ENCODE measurements at places on chromosomes 6 and 20.

- DNase-seq = no peak
Measured at GRCh38 chr20:64150756-64151632, 13.3 kb upstream of the MYT1 start.

DNA sequence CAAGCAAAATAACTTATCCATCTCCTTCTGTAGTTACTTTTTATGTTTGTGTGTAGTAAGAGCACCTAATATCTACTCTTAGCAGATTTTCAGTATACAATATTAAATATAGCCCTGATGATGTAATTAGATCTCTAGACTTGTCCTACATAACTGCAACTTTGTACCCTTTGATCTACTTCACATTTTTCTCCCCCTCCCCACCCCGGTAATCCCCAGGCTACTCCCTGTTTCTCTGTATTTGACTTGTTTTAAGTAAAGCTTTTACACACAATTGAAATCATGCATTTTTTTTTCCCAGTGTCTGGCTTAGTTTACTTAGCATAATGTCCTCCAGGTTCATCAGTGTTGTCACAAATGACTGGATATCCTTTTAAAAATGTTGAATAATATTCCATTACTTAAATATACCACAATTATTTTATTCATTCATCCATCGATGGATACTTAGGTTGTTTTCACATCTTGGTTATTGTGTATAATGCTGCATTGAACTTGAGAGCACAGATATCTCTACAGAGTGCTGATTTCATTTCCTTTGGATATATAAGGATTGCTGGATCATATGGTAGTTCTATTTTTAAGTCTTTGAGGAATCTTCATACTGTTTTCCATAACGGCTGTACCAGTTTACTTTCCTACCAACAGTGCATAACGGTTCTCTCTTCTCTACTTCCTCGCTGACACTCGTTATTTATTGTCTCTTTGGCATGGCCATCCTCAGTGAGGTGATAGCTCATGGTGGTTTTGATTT is 212.7 kb downstream of the CDKAL1 start:
- no peak for DNase-seq

GRCh38 chr6:106757722-106758467 is 128.5 kb downstream of the QRSL1 start:
- DNase-seq = no peak

GRCh38 chr20:38132156-38132909 is 32.7 kb downstream of the TGM2 start:
- no peak for DNase-seq

- DNase-seq = no peak
Measured at GRCh38 chr6:85452441-85452881, 2.6 kb downstream of the NT5E start.
